T-helper 9 cell (primary cell): ENCODE measurements at places on chromosomes 5 and 9.

- DNase-seq, result no peak
Measured at GRCh38 chr5:135823881-135824280, 10.6 kb upstream of the SLC25A48 start.

DNA sequence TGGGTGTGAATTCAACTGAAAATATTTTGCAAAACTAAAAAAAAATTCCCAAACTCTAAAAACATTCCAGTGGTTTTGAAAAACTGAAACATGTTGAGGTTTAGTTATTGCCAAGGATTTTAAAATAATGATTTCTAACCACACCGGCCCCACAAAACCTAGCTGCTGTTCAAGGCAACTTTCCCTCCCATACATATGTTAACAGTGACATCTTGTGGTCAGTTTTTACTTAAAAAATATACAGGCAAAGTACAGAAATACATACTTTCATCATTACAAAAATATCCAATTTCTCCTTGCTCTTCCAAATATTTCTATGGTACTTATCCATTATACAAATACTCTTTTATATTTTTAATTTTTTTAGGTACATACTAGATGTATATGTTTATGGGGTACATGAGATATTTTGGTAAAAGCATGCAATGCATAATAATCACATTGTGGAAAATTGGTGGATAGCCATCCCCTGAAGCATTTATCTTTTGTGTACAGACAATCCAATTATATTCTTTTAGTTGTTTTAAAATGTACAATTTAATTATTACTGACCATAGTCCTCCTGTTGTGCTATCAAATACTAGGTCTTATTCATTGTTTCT, 34.4 kb upstream of the MRPS30 start:
- DNase-seq, result no peak

GRCh38 chr9:2560180-2560579, 61.4 kb upstream of the VLDLR start:
- no peak for DNase-seq

DNA sequence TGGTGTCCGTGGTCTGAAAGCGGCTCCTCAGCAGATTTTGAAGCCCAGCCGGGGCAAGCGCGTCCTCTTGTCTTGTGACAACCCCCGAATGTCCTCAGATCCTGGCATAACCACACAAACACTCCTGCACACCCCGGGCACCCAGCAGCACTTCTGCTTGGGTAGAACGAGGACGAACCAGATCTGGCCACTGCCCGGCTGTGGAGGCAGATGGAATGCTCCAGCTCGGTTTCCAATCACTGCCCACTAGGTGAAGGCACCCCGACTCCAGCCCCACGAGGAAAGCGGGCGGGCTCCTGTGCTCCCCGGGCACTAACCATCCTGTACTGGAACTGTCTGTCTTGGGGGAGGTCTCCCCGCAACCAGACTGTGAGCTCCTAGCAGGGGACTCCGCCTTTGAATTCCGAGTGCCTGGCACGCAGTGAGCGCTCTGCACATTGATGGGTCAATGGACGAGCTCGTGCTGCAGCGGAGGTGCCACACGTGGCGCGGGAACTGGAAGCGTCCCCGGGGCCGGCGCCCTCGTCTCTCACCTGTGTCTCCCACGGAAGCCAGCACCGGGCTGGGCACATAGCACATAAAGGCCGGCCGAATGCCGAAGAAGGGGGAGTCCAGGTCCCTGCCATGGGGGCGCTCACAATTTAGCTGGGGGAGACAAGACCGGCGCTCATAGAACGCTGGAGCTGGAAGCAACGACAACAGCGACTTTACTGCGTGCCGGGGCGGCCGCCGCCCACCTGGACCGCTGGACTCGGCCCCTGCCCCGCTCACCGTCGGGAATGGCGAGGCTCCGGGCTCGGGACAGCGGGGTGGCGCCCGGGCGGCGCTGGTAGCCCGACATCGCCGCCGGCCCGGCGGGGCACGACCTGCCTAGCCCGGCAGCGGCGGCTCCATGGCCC, 608 bp downstream of the ENTR1 start:
- peak; percentile 21 for DNase-seq

DNA sequence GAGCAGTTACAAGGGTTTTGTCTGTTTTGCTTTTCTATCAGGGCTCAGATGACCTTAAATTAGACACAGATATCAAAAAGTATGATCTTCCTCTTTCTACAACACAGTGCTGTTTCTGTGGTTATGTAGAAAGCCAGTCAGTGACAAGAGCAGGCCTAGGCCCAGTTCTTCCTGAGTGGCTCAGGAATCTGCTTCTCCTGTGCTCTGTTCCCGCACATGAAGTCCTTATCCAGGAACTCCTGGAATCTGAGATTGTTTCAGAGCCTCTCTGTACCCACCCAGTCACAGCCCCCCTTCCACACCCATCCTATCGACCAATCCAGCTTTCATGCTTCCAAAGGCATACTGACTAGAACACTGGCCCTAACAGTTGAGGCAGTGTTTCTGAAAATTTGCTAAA, 40.4 kb upstream of the SMU1 start:
- DNase-seq, result no peak

DNA sequence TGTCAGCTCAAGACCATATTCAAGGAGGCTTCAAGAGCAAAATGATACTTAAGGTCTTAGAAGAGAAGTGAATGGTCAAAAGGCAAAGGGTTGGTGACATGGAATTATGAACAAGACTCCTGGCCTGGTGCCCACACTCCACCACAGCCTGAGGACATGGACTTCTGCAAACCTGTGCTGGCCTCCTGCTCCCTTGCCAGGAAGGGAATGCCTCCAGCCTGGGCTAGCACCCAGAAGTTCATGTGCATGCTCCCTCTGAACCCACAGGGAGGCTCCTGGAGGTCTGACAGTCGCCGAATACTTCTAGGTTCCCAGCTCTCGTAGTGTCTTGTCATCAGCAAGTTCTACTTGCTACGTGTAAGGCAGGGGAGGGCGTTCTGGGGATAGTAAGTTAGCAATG, 156.7 kb downstream of the FSTL4 start:
- no peak for DNase-seq

DNA sequence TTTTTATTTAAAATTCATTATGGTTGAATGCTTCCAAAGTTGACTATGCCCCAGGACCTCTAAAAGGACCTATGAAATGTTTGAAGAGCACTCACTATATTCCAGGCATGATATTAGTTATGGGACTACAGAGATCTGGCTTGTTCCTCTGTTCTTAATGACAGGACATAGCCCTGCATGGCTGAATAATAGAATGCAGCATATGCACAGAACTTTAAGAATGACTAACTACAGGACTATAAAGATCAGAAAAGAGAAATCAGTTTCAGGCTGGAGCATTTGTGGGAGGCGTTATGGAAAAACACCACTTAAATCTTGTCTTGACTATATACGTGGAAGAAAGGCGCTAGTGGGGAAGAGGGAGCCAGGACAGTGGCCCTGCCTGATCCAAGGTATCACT, 239.2 kb downstream of the DOCK8 start:
- DNase-seq, result no peak

DNA sequence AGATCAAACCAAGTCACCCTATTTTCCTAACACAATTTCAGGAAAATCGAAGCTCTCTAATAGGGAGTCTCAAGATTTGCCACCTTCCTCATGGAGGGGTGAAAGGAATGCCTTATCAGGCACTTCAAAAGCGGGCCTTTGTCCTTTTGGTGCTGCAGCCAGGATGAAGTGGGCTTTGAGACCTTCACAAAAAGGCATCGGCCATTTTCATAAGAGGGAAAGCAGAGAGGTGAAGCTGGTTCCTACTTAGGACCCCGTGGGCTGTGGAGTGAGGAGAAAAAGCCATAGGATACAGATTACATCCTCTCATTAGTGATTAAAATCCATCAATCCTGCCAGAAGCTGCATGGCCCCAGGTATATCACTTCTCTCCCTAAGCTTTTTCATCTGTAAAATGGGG, 859 bp downstream of the CDKN2AIPNL start:
- DNase-seq, result no peak

- no peak for DNase-seq
Measured at GRCh38 chr5:17157294-17157693, 60.1 kb upstream of the BASP1 start.
